Astrocyte of the cerebellum (primary cell): ENCODE measurements at places on chromosomes 2 and 18.

DNA sequence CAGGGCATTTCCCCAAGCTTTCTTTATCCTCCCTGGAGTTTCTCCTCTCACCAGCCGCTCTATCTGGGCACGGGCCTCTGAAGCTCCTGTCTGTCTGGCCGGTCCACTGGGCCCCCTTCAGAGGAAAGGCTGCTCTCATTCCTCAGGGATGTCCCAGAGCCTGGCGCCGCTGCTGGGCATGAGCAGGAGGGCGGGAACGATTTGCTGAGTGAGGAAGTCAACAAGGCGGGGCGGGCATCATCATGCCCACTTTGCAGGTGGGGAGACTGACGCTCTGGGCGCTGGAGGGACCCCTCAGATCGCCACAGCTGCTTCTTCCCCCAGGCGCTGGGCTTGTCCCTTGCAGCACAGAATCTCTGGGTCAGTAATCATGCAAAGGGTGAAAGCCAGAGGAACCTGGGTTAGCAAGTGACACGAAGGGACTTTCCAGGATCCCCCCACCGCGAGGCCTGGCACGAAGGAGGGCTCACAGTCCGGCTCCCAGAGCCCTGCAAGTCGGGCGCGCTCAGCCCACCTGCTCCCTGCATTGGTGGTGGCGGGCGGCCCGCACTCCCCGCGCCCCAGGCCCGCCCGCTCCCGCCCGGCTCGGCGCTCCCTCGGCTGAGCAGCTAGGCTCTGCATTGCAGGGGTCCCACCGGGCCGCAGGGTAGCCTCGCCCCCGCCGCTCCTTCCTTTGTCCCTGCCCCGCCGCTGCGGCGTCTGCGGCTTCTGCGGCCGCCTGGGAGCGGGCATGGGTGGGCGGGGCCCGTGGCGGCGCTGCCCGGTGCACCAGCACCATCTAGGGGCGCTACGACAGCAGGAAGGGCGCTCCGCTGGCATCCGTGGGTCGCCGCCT lies 157.8 kb downstream of the CYRIA start:
- no peak for DNase-seq

GRCh38 chr2:235663875-235664274 lies 170.0 kb downstream of the AGAP1 start:
- no peak for DNase-seq

DNA sequence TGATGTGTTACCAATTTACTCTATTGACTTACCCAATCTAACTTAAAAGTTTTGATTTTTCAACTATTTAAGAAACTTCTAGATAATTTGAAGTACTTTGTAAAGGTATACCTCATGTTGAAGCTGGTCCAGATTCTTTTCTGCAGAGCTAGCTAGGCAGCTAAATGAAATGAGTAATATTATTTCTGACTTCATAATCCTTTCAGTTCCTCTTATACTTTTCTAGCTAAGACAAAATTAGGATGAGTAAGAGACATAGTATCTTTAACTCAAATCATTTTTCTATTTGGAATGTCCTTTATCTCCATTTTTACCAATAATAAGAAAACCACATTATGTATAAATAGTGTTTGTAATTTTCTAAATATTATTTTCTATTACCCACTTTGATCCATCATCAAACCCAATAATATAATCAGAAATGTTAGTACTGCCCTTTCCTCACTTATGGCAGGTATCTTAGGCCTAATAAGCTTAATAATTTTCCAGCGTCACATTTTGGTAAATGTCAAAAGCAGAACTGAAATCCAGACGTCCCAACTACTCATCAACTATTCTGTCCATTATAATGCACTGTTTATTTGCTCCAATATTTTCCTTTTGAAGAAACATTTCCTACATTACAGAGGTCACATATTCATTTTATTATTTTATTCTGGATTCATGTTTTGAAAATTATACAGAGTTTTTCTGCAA lies 456.6 kb downstream of the THSD7B start:
- no peak for DNase-seq

DNA sequence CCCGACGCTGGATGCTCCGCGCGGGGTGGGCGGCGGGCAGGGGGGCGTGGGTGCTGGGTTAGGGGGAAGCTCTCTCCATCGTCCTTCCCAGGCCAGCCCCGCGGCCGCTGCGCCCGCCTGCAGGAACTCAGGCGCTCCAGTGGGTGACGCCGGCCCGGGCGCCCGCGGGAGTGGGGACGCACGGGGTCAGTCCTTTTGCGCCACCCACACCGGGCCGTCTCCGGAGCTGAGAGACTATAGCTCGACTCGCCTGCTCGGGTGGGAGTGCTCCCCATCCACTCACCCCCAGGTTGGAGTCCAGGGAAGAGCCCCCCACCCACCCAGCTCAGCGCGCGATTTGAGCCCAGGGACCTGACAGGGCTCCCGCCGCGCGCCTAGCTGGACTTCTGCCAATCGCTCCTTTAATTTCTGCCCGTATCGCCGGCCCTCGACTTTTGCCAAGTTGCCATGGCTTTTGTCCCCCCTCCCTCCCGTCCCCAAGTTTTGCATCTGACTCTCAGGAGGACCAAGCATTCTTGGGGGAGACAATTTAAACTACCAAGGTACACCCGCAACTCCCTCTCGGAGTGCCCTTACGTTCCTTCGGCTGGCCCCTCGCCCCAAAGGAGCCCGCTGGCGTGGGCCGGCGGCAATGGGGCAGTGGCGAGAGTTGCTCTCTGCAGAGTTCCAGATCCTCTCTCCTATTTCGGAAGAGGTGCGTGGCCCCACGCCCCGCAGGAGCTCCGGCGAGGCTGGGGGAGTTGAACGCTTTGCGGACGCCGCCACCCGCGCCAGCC lies 205.8 kb upstream of the SMAD2 start:
- no peak for DNase-seq

DNA sequence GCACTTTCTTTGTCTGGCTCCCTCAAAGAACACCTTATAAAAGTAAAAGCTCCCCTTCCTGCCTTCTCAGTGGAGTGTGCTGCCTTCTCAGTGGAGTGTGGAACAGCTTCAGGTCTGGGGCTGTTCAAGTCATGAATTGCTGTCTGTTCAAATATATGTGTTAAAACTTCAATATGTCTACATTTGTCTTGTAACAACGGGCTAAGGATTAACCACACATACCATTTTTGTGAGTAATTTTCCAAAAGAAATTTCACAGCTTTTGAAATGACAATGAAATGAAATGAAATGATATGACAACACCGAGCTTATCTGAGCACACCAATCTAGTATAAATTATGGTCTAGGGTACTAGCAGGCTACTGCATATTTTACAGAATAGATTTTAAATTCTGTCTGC lies 42.9 kb downstream of the CABYR start:
- no peak for DNase-seq

- no peak for DNase-seq
Measured at GRCh38 chr2:185687967-185688366, 50.6 kb upstream of the FSIP2 start.

DNA sequence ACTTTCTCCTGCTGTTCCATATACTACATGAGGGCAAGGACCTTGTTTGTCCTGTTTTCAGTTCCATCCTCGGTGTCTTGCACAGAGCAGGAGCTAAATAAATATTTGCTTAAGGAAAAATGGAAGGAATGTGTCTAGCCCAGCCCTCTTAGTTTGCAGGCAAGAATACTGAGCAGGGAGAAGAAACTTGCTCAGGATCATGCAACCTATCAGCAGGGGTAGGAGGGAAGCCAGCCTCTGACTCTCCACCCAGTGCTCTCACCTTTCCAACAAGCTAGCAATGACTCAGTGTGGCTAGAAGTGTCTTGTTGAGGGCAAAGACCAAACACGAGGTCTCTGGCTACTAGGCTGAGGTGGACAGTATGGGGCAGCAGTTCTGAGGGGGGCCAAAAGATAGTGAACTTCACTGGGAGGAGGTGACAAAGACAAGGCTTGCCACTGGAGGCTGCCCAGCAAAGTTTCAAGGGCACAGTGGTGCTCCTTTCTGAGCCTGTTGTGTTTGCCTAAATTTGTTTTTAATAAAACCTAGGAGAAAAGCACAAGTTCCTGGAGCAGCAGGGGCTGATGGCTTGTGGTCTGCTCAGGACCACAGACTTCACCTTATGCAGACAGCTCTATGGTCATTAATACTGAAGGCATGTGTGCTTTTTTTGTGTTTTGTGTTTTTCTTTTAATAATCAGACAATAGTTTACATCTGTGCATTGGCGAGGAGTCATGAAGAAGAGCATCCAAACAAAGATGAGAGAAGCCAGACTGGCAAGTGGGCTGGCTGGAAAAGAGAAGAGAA lies 49.1 kb upstream of the CTAGE1 start:
- DNase-seq: peak; percentile 66
